Sigmoid colon (tissue), 7 donors: ENCODE measurements at places on chromosomes 11 and 22. TPM values are rescaled to one million over a fixed set of nuclear protein-coding genes. Genes with fewer than 3 reads are reported as not detected.
A peak's percentile ranks its signal among the peaks of the same experiment; 100 is the strongest.

- H3K27me3 ChIP-seq, result no peaks in the 10 kb centered on the region
- H3K36me3 ChIP-seq, result no peaks in the 10 kb centered on the region
- no peaks in the 10 kb centered on the region for H3K4me1 ChIP-seq
- DNase-seq, result no peak
- no peak overlapping the region for H3K4me3 ChIP-seq
- peak overlapping the region; percentile 95 for H3K27ac ChIP-seq
Measured at GRCh38 chr22:18056807-18057474, 20.8 kb upstream of the PEX26 start.

DNA sequence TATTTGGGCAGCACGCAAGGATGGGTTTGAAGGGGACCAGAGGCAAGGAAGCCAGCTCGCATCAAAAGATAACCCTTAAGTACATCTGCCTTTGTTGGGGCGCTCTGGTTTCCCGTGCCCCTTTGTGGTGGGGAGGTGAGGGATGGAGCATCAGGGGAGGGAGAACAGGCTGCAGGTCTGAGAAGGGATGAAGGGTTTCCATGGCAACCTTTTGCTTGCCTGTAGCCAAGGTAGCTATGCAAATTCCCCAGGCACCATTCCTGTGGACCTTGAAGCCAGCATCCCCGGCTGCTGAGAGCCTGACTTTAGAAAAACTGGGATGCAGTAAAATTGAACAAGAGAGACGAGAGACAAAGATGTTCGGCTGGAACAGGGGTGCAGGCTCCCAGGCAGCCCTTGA lies 75.7 kb downstream of the SEZ6L start:
- H3K4me1 ChIP-seq, result no peaks in the 10 kb centered on the region
- DNase-seq, result no peak
- no peak overlapping the region for H3K4me3 ChIP-seq
- H3K27me3 ChIP-seq, result no peaks in the 10 kb centered on the region
- no peaks in the 10 kb centered on the region for H3K36me3 ChIP-seq

- H3K27me3 ChIP-seq, result no peaks in the 10 kb centered on the region
- no peaks in the 10 kb centered on the region for H3K36me3 ChIP-seq
- H3K4me3 ChIP-seq, result no peak overlapping the region
- DNase-seq, result peak; percentile 2
- peaks cover 22% of the 10 kb centered on the region for H3K4me1 ChIP-seq
Measured at GRCh38 chr11:12064136-12064953, 46.0 kb upstream of the MICAL2 start.

GRCh38 chr11:77093987-77094840 lies 8.4 kb upstream of the OMP start:
- H3K4me1 ChIP-seq, result no peaks in the 10 kb centered on the region
- H3K4me3 ChIP-seq, result no peak overlapping the region
- H3K27ac ChIP-seq, result no peak overlapping the region
- no peaks in the 10 kb centered on the region for H3K36me3 ChIP-seq
- peak; percentile 47 for DNase-seq

GRCh38 chr22:40510631-40511364 lies 125.7 kb downstream of the MRTFA start:
- DNase-seq, result no peak
- no peaks in the 10 kb centered on the region for H3K4me1 ChIP-seq
- no peaks in the 10 kb centered on the region for H3K27me3 ChIP-seq
- H3K36me3 ChIP-seq, result no peaks in the 10 kb centered on the region
- peak overlapping the region; percentile 78 for H3K27ac ChIP-seq
- no peak overlapping the region for H3K4me3 ChIP-seq

DNA sequence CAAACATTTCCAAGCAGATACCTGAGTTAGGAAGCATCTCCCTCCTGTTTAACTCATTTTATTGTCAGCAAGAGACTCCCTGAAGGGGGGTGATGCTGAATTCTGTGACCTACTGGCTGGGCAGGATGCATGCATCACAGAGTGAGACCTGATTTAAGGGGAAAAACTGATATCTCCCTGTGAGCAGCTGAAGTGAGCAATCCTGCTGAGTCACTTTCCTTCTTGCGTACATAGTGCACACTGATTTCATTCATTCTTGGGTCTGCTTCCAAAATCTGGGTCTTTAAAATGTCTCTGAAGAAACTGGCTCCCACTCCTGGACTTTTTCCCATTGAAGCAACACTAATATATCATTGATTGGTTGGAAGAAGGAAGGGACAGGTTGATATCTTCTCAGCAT lies 23.3 kb downstream of the P4HA3 start:
- no peaks in the 10 kb centered on the region for H3K36me3 ChIP-seq
- H3K4me3 ChIP-seq, result no peak overlapping the region
- no peaks in the 10 kb centered on the region for H3K4me1 ChIP-seq
- peak overlapping the region; percentile 62 for H3K27ac ChIP-seq

DNA sequence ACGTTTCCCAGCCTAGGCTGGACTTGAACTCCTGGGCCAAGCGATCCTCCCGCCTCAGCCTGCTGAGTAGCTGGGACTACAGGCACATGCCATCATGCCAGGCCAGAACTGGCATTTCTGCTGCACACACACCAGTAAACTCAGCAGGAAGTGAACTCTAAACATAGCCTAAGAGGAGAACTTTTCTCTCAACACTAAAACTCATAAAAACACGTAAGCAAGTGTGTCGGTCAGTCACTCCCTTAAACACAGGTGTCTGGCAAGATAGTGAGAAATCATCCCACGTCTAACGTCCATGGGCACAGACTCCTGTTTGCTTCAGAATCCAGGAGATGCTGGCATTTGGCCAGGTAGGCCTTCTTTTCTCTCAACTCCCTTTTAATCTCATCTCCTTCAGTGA lies 104.8 kb downstream of the RPL27A start:
- no peak overlapping the region for H3K4me3 ChIP-seq
- DNase-seq, result no peak
- H3K27ac ChIP-seq, result peak overlapping the region; percentile 95
- no peaks in the 10 kb centered on the region for H3K27me3 ChIP-seq

HBD gene
- not detected for total RNA-seq

SNRPD3 gene
- total RNA-seq, result 104 TPM

MUC6 gene
- not detected for total RNA-seq
